ENCODE measurements at places on chromosomes 3 and 15. TPM values are rescaled to one million over a fixed set of nuclear protein-coding genes. Genes with fewer than 3 reads are reported as not detected.

Gene ERICH6
- polyA plus RNA-seq, result not detected

DNA sequence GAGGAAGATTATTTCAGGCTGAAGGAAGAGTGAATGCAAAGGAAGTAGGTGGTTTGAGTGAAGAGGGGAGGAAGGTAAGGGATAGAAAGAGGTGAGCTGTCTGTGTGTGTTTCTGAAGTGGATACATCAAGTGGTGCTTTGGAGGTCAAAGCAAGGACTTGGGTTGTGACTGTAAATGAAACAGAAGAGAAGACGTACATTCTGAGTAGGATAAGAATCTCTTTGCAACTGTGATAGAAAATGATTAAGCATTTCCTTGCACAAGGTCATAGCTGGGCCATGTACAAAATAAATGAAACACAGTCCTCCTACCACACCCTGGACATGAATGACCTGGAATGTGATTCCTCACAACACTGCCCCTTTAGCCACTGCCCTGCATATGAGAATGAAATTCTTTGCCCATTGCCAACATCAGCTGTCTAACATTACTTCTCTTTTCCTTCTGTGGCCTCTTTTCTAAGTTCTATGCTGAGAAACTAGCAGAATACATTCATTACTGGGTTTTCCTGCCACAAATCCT lies 28.3 kb upstream of the MINDY4B start:
- DNase-seq, result no peak

- no peak for DNase-seq
These were observed 245.0 kb upstream of the TOPAZ1 start for GRCh38 chr3:43996379-43997301.

- DNase-seq, result no peak
These were observed 116.5 kb downstream of the SLC9A9 start for GRCh38 chr3:143731776-143732175.

DNA sequence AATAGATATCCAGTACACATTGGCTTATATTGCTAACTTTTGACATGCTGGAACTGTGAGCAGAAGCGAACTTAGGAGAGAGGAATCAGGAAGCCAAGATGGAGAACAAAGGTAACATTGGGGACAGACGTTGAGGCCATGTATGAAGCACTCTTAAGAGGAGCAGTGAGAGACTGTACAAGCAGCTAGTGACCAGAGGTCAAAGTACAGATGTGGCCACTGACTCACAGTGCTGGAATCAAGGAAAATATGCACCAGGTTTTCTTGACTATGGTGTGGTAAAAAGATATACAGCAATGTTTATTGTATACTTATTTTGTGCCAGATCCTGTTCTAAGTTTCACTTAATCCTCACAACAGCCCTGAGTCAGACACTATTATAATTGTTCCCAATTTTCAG lies 2.0 kb upstream of the IL20RB start:
- no peak for DNase-seq

Gene SLC33A1
- polyA plus RNA-seq, result 33.9 TPM

- DNase-seq, result no peak
These were observed 339.5 kb upstream of the DNAJC19 start for GRCh38 chr3:181329024-181329423.

Gene ACKR2
- polyA plus RNA-seq, result 0.23 TPM

- DNase-seq, result no peak
These were observed 428.9 kb upstream of the THRB start for GRCh38 chr3:24923570-24923969.

GRCh38 chr3:16113704-16114103 lies 60.8 kb upstream of the GALNT15 start:
- no peak for DNase-seq

Gene CPNE9
- polyA plus RNA-seq, result not detected

Gene ZNF385D
- polyA plus RNA-seq, result 0.25 TPM

Gene TTC21A
- polyA plus RNA-seq, result 2.4 TPM

DNA sequence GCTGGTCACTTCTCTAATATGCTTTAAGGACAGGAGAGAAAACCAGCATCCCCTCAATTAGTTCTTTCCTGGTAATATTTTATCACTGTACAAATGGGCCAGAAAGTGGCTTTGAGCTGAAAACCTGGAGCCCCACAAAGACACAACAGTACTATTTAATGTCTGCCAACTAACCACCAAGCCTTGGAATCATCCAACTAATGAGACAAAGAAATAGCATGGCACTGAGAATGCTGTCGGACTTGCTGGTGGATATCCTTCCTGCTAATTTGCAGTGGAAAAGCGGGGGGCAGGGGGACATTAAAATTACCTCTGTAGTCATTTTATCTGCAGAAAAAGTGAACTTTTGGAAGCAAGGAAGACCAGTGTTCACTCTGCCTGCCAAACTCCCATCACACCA lies 288.5 kb downstream of the KBTBD8 start:
- DNase-seq, result no peak

DNA sequence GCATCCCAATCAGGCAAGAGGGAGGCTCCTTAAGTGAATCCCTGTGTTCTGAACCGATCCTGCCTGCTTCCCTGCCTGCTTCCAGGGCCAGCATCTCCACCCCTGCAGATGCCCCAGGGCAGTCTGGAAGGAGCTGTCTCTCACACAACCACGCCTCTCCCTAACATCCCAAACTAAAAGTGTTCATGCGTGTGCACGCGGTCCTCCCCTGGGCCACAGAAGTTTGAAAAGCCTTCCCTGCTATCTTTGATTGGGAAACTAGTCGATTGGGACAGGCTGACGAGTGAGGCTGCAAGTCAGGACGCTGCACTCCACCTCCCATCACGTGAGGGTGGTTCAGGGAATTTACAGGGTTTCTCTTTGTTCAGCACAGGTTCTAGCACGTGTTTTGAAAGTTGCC lies 340.9 kb upstream of the ICE2 start:
- no peak for DNase-seq

GRCh38 chr15:96046620-96047240 lies 283.8 kb upstream of the NR2F2 start:
- no peak for DNase-seq

Gene ZNF80
- not detected for polyA plus RNA-seq

Gene ZNF620
- 0.35 TPM for polyA plus RNA-seq

DNA sequence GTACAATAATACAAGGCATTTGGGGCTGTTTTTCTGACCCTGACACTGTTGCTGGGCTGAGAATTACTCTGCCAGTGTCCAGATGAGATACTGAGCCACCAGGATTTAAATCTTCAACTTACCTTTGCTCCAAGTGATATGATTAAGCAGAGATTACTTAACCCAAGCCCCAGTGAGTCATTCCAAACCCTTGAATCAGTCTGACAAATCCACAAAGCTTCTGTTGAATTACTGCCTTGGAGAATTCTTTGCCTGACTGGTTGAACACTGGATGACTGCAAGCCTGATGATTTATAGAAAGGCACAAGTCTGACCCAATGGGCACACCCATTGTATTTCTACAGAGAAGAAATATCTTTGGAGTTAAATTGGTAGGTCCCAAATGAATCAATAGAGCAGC lies 88.2 kb upstream of the TSC22D2 start:
- DNase-seq, result peak; percentile 94

- DNase-seq, result no peak
These were observed 6.4 kb downstream of the HES1 start for GRCh38 chr3:194142156-194142910.

DNA sequence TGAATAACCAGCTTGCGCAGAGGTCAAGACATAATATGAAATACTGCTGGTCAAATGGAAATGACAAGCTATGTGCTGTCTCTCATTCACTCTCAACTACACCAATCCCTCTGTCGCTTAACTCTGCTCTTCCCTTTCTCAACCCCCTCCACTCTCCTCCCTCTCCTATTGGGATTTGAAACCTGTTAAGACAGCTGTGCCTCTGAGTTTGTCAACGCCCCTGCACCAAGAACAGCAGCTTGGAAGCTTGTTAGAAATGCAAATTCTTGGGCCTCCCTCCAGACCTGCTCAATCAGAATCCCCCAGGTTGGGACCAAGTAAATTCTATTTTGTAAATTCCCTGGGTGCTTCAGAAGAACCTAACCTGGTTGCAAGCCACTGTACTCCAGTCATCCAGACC lies 149.7 kb upstream of the ATP2B2 start:
- no peak for DNase-seq

DNA sequence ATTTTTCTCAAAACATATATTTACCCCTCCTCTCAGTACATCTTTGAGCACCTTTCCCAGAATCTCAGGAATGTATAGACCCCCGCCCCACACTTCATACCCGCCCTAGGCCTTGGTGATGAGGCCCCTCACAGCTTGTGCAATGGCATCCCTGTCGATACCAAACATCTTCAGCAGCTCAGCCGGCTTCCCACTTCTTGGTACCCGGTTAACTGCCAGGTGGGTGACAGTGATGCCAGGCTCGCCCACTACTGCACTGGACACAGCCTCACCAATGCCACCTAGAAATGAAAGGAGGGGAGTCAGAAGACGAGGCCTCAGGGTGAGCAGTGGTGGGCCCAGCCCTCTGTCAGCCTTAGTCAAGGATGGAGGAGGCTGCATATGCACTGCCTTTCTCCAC lies 30.2 kb downstream of the TKT start:
- DNase-seq, result no peak

DNA sequence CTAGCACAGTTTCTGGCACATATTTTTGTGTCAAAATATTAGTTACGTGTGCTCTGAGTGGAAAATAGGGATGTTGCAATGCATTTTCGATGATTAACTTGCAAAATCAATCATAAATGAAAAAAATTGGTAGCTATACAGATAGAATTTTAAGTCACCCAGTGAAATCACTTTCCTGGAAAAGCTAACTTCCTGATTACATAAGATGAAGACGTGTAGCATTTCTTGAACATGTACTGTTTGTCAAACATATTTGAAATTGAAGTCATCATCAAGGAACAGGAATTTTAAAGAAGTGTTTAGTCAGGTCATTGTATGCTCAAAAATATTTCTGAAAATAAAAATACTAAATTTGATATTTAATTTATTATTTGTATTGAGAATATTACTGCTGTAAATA lies 977.7 kb downstream of the PLOD2 start:
- no peak for DNase-seq

DNA sequence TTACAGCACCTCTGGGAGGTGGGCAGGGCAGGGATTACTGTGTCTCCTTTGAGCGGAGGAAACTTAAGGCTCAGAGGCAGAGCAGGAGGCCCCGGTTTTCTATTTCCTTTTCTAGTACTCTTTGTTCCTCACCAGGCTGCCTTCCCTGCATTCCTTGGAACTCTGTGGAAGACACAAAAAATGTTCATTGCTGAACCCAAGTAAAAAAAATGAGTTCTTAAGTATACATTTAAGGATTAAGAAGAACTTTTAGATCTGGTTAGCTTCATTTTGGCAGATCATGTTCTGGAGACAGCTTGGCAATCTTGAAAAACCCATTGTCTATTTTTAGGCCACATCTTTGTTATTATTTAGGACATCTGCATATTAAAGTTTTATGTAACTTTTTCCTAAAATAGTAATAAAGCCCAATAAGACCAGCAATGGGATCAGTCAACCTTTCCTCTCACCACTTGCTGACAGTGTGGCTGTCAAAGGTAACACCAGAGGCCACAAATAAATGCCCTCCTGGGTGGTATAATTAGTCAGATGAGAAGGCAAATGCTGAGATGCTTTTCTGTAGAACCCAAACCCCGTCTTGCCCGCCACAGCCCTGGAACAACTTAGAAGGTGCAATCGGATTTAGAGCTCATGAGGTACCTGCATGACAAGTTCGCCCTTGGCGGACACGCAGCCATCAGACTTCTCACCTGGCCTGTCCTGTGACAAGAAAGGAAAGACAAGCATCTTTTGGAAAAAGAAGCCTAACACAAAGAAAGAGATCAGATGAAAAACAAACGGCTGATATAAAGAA lies 97.2 kb downstream of the DGKG start:
- no peak for DNase-seq

Gene SENP7
- polyA plus RNA-seq, result 2.7 TPM

GRCh38 chr15:78077053-78077870 lies at the start of gene TBC1D2B:
Gene TBC1D2B, minus strand, starts transcription at chr15:78077711. Its CDS starts 59 bp downstream, at chr15:78077652.
- no peak for DNase-seq

DNA sequence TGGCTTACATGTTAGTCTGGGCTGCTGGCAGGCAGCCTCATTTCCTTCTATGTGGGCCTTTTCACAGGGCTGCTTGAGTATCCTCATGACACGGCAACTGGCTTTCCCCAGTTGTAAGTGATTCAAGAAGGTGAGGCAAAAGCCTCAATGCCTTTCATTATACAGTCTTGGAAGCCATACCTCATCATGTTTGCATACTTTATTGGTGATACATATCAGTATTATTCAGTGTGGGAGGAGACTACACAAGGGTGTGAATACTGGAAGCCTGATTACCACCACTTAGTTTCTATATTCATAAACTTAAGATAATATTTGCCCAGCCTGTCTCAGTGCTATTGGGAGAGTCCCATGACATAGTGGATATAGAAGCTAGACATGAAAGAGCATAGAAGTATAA lies 346.8 kb downstream of the SOX2 start:
- DNase-seq, result peak; percentile 32

Gene ZNF662
- 0.57 TPM for polyA plus RNA-seq

Gene RBM6
- polyA plus RNA-seq, result 43.2 TPM

DNA sequence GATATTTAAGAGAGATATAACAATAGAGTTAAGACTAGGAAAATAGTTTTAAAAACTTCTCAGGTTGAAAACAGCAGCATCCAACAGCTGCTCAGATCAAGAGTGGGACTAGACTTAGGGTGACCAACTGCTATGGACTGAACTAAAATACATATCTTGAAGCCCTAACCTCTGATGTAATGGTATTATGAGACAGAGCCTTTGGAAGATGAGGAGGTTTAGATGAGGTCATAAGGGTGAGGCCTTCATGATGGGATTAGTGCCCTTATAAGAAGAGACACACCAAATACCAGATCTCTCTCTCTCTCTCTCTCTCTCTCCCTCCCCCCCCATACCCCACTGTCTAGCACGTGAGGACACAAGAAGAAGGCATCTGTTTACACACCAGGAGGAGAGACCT lies 37.4 kb upstream of the GALNT15 start:
- DNase-seq, result no peak

GRCh38 chr3:171871392-171872274 lies 28.5 kb downstream of the TMEM212 start:
- no peak for DNase-seq

GRCh38 chr15:45795440-45796069 lies 160.7 kb downstream of the SQOR start:
- peak; percentile 23 for DNase-seq

DNA sequence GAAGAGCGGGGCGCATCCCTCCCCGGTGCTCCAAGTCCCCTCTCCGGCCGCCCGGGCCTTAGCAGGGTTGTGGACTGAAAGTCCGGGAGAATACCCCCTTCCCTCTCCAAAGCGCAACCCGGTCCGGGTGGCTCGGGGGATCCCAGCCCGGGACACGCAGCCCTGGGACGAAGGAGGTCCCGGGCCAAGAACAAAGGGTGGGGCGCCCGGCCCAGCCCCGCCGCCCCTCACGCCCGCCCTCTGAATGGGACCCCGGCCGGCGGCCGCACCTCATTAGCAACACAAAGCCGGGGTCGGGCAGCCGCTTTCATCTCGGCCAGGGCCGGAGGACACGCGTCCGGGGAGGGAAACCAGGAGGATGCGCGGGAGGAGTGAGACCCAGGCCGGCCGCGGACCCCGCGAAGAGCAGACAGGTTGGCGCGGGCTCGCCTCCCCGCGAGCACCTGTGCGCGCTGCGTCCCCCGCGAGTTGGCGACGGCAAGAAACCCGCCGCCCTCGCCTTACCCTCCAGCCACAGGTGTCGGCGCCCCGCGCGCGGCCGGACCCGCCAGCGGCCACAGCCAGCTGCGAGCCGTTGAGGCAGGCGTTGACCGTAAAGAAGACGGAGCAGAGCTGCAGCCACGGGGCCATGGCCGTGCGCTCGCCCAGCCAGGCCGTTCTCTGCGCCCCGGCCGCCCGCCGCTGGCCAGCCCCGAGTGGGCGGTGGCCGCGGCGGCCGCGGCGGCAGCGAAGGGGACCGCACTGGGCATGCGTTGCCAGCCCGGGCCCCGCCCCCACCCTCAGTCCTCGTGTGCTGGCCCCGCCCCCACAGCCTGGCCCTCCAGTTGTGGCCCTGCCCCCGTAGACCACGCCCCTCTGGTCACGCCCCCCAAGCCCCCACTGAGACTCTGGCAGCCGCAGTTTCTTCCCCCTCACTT lies at the start of gene IL17RD:
Gene IL17RD (minus strand): TSS at position 697 of the 917 bp plus-strand sequence. CDS start 67 bp downstream, at position 630.
- DNase-seq, result no peak
